GM23338 (cell line): ENCODE measurements at places on chromosomes 5 and 9. TPM values are rescaled to one million over a fixed set of nuclear protein-coding genes. Genes with fewer than 3 reads are reported as not detected.

ACOT12 gene
- total RNA-seq, result 1.4 TPM in 1 of 2 replicates, not detected in the other

PCDHGA1 gene
- 1.7 and 2.2 TPM in 2 replicates for total RNA-seq

UGCG gene
- total RNA-seq, result 44.9 and 48.1 TPM in 2 replicates

BRD3OS gene
- total RNA-seq, result 12.8 and 16.0 TPM in 2 replicates

KIAA1191 gene
- 87.2 and 87.4 TPM in 2 replicates for total RNA-seq

GRIN1 gene
- 2.1 and 5.5 TPM in 2 replicates for total RNA-seq

FGF1 gene
- 0.12 and 0.21 TPM in 2 replicates for total RNA-seq

SPINK13 gene
- total RNA-seq, result not detected in 2 replicates

GFI1B gene
- total RNA-seq, result 0.38 and 1.0 TPM in 2 replicates

IL9 gene
- total RNA-seq, result not detected in 2 replicates

TUBB4B gene
- 334 and 374 TPM in 2 replicates for total RNA-seq

DNA sequence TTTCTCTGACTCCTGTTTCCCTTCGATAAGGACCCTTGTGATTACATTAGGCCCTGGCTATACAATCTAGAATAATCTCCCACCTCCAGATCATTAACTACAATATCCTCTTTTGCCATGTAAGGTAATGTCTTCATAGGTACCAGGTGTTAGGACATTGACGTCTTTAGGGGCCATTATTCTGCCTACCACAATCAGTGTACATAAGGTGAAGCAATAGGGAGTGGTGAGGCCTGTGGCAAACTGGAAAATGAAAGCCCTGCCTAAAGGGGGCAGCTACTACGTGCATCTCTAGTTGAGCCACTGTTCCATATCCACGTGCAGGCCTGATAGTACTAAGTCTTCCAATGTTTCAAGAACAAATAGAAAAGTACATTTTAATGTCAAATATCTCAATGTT, 4.8 kb upstream of the ALDH1B1 start:
- no peak for DNase-seq

DNA sequence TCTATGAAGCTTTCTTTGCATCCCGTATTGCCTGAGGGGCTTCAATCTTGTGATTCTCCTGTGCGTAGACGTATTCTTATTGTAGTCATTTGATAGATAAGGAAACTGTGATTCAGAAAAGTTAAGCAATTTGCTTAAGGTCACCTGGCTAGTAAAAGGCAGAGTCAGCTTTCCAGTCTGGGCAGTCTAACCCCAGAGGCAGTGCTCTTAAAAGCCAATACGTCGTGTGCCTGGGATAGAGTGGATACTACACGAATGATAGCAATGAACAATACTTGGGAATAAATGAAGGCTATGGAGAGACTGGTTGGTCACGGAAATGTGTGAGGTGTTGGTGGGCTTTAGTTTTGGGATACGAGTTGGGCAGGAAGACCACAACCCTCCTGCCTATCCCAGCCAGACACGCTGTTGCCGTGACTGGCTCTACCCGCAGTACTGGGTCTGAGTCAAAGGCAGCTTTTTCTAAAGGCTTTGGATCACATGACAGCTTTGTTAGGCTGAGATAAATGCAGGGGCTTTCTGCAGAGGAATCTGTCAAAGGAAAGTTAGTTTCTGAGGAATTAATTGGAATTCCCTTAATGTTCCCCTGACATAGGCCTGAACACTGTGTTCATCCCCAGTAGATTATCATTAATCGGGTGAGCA, 302.6 kb downstream of the KIF4B start:
- DNase-seq, result no peak

DNA sequence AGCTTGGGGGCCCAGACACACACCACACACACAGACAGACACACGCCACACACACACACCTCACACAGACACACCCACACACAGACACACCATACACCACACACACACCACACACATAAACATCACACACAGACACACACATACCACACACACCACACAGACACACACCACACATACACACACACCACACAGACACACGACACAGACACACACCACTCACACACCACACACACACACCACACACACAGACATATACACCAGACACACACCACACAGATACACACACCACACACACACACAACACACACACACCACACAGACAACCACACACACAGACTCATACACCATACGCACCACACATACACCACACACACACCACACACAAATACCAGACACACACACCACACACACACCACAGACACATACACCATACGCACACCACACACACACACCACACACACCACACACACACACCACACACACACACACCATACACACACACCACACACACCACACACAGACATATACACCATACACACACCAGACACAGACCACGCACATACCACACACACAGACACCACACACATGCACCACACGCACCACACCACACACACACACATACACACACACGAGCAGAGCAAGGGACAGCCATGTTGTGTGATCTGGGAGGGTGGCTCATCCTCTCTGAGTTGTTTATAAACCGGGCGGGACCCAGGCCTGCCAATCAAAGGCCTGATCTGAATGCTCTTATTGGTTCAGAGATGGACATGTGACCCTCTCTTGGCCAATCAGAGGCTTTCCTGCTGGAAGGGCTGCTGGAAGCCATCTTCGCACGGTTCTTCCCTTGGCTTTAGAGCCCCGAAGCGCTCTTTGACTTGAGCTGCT, 148.3 kb downstream of the GAPVD1 start:
- DNase-seq, result peak; percentile 74

GRCh38 chr9:104776797-104777196, 12.9 kb downstream of the NIPSNAP3B start:
- DNase-seq, result no peak

DNA sequence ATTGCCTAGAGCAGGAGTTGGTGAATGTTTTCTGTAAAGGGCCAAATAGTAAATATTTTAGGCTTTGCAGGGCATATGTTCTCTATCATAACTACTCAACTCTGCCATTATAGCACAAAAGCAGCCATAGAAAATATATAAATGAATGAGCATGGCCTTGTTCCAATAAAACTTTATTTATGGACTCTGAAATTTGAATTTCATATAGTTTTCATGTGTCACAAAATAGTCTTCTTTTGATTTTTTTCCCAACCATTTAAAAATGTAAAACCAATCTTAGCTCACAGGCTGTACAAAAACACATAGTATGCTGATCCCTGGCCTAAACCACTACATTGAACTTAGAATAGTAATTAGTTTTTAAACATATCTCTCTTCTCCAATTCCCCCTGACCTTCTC, 179.6 kb downstream of the ZNF462 start:
- DNase-seq, result no peak

GRCh38 chr5:80124121-80124918, 89.2 kb downstream of the THBS4 start:
- no peak for DNase-seq

DNA sequence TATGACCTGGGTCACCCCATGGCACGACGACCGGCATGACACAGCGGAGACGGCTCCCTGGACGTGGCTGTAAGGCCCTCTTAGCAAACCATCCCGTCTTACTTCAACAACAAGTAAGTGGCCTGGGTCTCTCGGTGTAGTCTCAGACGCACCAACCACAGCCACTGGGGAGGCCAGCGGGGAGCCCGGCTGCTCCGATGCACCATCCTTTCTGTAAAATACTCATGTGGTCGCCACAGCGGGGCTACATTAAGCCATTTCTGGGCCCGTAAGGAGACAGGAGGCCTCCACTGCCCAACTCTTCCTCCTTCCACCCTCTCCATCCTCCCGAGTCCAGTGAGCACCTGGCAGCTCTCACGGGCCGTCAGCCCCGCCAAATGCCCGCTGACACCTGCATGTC, 4.7 kb downstream of the QSOX2 start:
- DNase-seq, result no peak

- no peak for DNase-seq
These were observed 35.4 kb upstream of the CCNG1 start for GRCh38 chr5:163402007-163402406.

- DNase-seq, result no peak
These were observed 717.1 kb upstream of the ZNF608 start for GRCh38 chr5:125463466-125464092.

GRCh38 chr5:77568082-77568481, 70.4 kb downstream of the OTP start:
- no peak for DNase-seq

- DNase-seq, result peak; percentile 47
These were observed 946 bp downstream of the ADCY2 start for GRCh38 chr5:7396713-7397454.

DNA sequence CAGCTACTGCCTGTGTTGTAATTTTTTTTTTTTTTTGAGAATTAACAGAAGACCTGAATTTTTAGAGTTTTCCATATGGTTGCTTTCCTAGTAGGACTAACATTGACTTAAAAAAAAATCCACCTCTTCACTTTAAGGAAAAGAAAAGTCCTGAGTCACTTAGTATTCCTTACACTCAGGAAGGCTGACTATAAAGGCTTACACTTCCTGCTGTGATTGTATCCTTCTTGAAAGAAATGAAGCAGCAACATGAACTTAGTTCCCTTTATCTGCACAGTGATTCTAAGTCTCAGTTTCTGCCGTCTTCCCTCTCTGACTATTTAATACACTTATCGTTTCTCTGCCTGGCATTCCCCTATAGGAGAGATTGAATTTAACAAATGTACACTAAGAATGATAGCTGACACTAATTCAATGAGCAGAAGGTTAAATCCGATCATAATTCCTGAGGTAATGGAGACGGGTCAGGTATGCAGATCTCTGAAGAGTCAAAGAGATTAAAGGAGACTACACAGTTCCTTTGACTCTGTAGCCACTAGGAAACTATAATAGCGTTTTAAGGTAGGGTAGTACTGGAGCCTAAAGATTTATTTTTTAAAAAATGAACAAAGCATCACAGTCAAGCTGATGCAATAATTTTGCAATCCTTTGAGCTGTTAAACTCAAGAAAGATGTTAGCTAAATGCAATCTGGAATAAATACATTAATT, 185.1 kb upstream of the ELAVL2 start:
- no peak for DNase-seq

GRCh38 chr5:20470997-20471396, 483.0 kb upstream of the CDH18 start:
- no peak for DNase-seq

DNA sequence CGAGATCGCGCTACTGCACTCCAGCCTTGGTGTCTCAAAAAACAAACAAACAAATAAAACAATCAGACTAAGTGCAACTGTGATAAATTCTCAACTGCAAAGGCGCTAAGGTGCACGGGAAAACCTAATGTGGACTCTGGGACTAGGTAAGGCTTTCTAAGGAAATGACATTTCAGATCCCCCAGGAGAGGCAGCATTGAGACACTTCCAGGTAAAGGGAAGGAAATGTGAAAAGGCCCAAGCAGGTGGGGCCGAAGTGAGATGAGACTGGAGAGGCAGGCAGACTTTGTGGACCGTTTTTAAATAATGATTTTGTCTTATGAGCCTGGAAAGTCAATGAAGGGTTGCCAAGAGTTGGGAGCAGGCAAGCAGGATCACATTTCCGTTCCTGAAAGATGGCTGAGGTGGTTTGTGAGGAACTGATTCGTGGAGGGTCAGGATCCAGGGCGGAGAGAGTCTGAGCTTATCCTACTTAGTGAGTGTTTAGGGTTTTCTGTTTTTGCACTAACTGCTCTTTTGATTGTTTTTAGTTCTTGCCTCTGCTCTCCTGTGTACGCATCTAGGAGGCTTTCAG, 2.0 kb upstream of the APBA1 start:
- DNase-seq, result peak; percentile 81

GRCh38 chr9:108547411-108548135, 308.2 kb downstream of the ACTL7B start:
- no peak for DNase-seq

DNA sequence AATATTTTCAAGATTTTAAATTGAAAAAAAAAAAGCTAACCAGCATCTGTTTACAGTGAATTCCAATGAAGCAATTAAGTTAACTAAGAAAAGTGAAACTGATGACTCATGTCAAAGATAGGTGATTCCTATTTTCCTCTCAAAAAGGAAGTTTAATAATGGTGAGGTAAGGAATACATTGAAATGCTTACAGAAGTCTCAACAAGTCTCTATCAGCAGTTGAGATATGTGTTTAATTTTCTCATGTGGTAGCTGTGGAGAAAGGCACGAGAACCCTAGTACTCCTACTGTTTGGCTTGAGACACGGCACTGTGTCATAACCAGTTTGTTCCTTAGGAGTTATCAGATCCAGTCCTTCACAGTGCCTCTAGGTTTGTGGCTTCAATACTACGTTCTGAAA, 114.5 kb downstream of the SLC25A46 start:
- DNase-seq, result no peak

GRCh38 chr9:107620236-107620635, 130.7 kb upstream of the KLF4 start:
- no peak for DNase-seq

DNA sequence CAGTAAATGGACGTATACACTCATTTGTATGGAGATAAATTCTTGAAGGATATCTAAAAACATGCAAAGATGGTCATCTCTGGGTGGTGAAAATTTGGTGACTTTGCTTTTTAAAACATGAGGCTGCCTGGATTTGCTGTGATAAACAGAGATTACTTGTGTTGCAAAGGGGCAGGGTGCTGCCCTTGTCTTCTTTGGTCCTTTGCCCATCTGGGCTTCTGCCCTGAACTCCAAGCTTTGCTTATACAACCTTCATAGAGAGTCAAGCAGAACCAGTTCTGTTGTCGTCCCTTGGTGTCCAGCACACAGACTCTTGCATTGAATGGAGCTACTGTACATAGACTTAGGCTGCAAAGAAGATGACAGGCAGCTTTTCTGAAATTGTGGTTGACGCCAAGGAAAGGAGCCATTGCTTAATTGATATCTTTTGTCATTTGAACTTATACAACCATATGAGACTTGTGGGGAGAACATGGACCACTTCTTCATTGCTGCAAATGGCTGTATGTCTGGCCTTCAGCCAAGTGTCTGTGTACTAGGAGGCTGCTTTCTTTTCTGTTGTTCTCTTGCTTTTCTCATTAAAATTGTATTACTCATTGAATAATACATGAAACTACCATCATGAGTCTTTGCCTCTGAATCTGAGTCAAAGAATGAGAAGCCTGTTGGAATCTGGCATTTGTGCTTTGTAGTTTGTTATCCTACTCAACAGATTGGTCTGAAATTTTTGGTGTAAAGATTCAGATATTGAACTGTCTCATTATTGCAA, 152.5 kb downstream of the DMRT2 start:
- DNase-seq, result no peak

DNA sequence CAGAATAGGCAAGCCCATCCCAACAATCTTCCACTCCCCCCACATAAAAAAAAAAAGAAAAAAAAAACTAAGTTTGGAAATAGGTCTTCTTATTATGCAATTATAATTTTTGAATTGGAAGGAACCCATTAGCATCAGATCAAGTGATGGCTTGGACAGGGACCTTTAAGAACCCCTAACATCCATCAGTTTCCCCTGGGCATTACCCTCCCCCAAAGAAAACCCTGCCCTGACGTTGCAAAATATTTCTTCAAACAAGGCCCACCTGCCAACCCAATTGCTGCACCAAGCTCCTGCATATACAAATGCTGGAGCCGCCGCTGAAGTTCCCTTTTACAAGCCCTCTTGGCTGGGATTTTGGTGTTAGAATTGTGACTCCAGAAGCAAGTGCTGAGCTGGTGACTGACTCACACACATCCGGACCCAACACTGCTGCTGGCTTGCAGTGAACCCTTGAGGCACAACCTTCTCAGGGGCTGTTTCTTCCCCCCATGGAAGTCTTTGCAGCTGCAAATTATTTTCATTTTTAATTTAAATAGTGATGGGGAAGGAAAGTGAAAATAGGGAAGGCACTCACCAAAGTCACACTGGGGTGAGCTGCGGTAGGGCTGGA, 56.1 kb upstream of the AFAP1L1 start:
- no peak for DNase-seq

GRCh38 chr5:159811712-159812111, 104.6 kb upstream of the ADRA1B start:
- no peak for DNase-seq

- peak; percentile 26 for DNase-seq
These were observed 60.6 kb upstream of the ZFR start for GRCh38 chr5:32504989-32505596.

GRCh38 chr5:134397196-134397595, 14.5 kb downstream of the CDKN2AIPNL start:
- no peak for DNase-seq
